ENCODE measurements at places on chromosomes 1 and 21. TPM values are rescaled to one million over a fixed set of nuclear protein-coding genes. Genes with fewer than 3 reads are reported as not detected.

DNA sequence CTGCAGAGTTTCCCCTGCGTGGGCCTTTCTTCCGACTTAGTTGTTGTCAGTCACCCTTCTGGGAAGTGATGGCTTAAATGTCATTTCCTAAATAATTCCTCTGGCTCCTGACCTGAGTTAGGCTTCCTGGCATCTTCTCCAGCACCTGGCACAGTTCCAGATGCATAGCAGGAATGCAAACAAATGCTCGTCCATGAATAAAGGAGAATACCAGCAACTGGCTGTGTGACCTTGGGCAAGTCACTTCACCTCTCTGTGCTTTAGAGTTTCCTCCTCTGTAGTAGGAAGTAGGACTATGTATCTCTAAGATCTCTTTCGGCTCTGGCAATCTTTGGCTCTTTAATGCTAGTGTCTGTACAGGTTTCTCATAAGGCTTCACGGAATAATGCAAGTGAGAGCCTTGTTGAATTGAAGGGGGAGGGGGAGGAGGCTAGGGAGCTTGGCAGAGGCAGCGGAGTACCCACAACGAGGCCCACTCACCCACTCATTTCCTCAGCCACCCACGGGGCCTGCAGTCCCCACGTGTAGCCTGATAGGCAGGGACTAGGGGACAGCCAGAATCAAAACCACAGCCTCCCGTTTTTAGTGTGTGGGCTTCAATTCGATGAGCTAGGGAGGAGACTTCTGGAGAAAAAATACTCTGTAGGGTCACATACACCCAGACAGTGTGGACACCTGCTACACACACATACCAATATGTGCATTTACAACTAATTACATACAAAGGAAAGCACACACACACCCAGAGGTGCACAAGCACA is 48.1 kb downstream of the TENT5C start:
- DNase-seq = no peak

GRCh38 chr1:19892628-19893168 is 10.5 kb downstream of the OTUD3 start:
- DNase-seq = no peak

- no peak for DNase-seq
These were observed 28.9 kb downstream of the LEPR start for GRCh38 chr1:65449214-65449823.

DNA sequence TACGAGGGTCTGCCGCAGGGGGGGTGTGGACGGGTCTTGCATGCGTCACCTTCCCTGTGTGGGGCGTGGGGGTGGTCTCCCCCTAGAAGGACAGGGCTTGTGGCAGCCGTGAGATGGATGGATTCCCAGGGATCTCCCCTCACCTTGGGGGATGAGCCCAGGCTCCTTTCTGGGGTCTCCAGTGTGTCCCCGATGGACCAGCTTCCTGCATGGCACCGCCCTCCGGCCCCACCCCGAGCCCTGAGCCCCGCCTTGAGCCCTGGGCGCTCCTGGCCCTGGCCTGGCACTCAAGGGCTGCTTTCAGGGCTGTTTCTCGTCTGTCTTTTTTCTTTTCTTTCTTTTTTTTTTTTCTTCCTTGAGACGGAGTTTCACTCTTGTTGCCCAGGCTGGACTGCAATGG is 59.5 kb downstream of the SKI start:
- no peak for DNase-seq

DNA sequence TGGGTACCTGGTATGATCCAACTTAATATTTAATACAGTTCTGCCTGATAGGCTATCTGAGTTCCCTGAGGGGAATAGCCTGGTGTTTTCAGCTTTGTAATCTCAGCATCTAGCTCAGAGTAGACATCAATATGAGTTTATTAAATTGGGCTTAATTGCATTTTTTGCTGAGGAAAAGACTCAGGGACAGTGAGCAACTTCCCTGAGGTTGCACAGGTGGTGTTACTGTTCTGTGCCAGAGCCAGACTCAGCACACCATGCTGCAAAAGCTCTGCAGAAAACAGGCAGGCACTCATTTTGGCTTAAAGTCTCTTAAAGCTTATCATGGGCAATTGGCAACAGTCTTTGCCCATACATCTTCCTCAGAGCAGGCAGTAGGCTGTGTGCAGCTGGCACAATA is 90.5 kb upstream of the JUN start:
- DNase-seq = no peak

DNA sequence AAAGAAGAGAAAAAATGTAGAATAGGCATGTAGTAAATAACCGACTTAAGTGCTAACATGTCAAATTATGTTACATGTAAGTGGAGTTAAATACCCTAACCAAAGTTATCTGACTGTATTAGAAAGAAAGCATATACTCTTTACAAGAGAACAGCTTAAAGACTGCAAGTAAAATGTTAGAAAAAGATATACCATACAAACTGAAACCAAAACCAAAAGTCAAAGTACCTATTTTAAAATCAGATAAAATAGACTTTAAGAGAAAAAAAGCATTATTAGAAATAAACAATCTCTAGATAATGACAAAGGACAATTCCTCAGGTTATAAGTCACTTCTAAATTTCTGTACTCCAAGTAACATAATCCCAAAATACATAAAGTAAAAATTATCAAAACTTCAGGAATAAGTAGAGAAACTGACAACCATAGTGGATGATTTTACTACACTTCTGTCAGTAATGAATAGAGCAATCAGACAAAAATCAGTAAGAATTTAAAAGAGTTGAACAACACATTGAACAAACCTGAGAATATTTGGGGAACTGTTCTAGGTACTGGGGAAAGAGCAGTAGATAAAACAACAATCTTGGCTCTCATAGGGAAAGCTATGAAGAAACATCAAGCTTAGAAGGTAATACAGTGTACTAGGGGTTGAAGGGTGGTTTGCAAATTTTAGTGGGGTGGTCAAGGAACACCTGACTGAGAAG is 127.3 kb downstream of the TBX19 start:
- no peak for DNase-seq

- DNase-seq = no peak
These were observed 3.0 kb downstream of the IER5 start for GRCh38 chr1:181091309-181092040.

DNA sequence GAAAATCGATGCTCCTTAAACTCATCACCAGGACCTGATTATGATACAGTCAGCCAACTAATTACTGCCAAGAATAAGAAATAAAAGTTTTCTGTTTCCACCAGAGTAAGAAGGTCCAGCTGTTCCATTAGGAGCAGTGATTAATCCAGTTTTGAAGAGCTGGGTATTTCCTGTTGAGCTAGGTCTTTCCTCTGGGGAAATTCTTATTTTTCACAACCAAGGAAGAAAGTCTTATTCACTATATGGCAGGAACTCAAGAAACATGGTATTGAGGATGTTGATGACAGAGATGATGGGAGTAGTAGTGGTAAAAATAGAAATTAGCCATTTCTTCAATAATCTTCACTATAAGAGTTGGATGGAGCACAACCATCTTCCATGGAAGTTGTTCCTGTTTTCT is 374.6 kb upstream of the RUNX1 start:
- DNase-seq = no peak

GRCh38 chr21:44329086-44329889 is 9.9 kb downstream of the CFAP410 start:
- no peak for DNase-seq

- DNase-seq = no peak
These were observed 382.8 kb downstream of the AMY1C start for GRCh38 chr1:104132382-104132973.

DNA sequence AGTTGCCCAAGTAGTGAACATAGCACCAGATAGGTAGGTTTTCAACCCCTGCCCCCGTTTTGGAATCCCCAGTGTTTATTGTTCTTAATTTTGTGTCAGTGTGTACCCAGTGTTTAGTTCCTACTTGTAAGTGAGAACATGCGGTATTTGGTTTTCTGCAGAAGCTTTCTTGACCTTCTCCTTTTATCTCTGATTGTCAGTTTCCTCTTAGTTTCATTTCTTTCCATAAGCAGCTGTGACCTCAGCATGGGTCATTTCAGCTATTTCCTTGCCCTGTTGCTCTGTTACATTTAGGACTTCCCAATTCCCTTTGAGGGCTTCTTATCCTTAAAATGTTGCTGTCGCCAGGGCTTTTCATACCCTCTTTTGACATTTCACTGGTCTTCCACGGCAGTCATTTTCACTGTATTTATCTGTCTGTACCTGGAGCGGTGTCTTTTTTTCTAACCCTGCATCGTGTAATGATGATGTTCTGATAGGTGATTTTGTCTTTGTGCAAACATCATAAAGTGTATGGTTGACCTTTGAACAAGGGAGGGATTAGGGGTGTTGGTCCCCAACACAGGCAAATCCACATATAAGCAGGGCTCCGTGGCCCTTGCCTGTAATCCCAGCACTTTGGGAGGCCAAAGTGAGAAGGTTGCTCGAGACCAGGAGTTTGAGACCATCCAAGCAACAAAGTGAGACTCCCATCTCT is 15.0 kb downstream of the ITSN1 start:
- no peak for DNase-seq

DNA sequence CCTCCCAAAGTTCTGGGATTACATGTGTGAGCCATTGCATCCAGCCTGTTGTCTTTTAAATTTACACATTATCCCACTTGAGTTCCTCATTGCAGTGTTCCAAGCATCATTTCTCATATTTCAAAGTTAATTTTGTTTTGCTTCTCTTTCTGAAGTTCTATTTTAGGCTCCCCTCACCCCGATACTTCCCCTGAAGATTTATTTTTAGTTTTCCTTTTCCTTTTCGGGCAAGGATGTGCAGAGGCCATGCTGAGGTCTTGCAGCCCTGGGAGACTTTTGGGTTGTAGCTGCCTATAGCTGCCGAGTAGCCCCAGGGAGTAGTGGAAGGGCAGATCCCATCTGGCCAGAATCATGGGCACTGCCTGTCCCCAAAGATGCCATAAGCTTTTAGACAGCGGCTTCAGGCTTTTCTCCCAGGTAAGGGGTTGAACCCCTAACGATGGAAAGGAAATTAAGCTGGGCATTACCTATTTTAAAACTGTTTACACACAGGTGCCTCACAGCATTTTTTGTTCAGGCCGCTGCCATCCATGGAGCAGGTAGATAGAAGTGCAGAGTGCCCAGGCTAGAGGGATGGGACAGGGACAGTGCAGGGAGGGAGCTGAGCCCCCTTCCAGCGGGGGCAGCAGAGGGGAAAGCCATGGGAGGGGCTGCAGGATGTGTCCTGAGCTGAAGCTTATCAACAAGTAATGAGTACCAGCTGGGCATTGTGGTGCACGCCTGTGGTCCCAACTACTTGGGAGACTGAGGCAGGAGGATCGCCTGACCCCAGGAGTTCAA is 15.9 kb downstream of the PSEN2 start:
- DNase-seq = no peak

DNA sequence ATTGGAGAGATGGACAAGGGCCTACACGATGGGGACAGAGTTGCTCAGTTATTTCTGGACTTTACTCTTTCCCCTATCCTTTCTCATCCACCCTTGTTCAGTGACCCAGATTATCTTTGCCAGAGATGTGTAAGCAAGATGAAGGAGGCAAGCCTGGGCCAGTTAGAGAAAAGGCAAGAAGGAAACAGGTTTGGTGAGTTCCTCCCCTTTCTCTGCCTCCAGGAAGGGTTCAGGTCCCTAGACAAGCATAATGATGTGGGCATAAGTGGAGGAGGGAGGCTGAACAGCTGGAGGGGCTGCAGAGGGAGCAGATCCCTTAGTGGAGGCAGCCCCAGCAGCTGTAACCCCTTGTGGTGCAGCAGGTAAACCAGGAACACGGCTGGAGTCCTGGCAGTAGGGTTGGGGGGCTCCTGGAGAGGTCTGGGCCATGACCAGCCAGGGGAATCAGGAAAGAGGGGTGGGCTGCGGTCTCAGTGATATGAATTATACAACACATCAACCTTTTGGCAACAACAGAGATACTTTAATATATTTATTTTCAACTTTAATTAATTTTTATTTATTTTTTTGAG is 9.2 kb upstream of the CDC42 start:
- DNase-seq = no peak

- no peak for DNase-seq
These were observed 51.4 kb downstream of the EVA1C start for GRCh38 chr21:32463889-32464300.

The DEGS1 gene
- total RNA-seq = 74.9 TPM

The AIRE gene
- total RNA-seq = 0.14 TPM

The ARPC5 gene
- total RNA-seq = 74.7 TPM

The CTNNBIP1 gene
- total RNA-seq = 39.0 TPM

The RGS13 gene
- total RNA-seq = not detected

The RAB42 gene
- total RNA-seq = 1.4 TPM

Data from right cardiac atrium (tissue), 5 donors.